Left ventricle myocardium inferior (tissue), 1 donor: ENCODE measurements at places on chromosomes 12 and 14. TPM values are rescaled to one million over a fixed set of nuclear protein-coding genes. Genes with fewer than 3 reads are reported as not detected.
A peak's percentile ranks its signal among the peaks of the same experiment; 100 is the strongest.

DNA sequence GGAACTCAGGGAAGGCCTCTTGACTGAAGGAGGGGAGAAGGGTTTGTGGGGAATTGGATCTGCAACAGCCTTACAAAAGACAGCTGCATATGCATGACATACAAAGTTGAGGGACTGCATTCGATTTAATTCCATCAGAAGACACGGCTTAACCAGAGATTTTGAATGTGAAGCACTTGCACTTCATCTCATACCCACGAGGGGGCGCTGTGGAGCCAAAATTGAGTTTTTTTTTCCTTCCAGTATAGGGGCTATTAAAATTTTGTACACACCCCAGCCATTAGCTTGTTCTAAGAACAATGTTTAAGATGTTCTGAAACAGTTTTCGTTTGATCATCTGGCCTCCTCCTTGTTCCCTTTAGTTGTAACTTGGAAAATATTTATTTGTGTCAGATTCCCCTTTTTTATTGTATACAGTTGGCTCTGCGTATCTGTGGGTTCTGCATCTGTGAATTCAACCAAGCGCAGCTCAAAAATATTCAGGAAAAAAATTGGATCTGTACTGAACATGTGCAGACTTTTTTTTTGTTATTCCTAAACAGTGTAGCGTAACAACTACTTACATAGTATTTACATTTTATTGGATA, 1.6 kb downstream of the SUDS3 start:
- DNase-seq: peak; percentile 59

Gene CSRP2
- total RNA-seq: 22.8 TPM

Gene PZP
- 0.36 TPM for total RNA-seq

Gene CMA1
- total RNA-seq: 0.66 TPM

Gene DACT1
- total RNA-seq: 3.4 TPM

Gene RAD9B
- 0.63 TPM for total RNA-seq
